ENCODE measurements at places on chromosomes 3 and 15.

DNA sequence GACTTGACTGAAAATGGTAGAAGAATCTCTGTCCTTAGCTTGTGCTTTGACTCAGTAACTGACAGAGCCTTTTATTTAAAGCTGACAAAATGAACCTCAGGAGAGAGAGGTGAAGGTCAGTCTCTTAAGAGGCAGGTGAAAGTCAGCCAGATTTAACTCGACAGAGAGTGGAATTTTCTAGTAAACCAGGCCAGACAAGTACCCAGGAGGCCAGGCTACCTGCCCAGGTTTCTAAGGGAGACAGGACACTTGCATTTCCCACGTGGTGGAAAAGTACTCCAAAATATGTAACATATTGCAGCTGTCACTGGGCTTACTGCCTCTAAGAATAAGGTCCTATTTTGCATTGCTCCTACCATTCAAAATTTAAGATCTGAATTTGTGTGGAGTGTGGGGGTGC lies 167.9 kb downstream of the FMN1 start:
- DNase-seq, result no peak

DNA sequence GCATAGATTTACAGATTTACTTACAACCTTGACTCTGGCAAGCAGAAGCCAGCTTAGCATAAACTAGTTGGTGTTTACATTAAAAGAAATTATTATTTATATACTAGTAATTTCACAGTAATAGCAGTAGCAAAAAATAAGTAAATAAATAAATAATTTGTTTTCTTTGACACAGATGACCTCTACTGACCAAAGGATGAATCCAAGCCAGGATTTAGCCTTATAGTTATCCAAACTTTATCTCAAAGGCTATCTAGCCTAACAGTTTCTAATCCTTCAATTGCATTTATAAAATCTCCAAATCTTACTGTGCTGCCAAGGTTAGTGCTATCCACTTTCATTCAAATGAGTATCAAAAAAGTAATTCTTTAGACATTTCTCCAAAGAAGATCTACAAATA lies 64.3 kb downstream of the FRMD5 start:
- DNase-seq, result no peak

DNA sequence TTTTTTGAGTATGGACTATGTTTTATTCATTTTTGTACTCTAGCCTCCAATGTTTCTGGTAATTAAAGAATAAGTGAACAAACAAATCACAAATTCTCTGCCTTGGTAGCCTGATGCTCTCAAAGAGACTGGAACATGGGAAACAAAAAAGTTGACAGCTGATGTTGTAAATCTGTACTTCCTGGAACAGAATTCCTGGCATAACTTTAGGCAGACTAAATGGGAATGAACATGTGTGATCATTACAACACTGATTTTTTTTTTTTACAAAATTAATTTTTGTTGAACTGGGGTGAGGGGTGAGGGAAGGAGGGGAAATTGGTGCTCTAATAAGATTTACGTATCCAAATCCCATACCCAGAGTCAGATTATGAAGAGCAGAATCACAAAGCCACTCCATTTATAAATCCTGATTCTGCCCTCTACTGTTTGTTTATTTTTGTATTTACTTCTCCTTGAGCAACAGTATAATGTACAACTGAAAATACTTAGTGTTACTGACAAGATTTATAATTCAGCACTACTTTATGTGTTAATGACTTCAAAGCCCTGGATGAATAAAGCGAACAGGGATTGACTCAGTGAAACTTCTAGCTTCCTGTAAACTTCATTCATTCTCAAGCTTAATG lies 165.0 kb downstream of the FRMD5 start:
- no peak for DNase-seq

GRCh38 chr3:8266730-8267131 lies 234.9 kb upstream of the LMCD1 start:
- DNase-seq, result no peak

DNA sequence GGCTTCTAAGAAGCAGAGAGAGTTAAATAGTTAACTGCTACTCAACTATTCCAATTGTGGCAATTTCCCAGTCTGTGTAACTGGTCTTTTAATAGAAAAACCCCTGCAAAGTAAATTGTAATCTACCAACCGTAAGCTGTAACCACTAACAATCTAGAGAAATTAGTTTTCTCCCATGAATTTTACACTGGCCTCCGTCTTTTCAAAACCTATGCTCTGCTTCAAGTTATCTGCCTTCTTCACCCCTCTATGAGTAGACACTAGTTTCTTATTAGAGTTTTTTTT lies 42.6 kb downstream of the LRRFIP2 start:
- DNase-seq, result no peak

DNA sequence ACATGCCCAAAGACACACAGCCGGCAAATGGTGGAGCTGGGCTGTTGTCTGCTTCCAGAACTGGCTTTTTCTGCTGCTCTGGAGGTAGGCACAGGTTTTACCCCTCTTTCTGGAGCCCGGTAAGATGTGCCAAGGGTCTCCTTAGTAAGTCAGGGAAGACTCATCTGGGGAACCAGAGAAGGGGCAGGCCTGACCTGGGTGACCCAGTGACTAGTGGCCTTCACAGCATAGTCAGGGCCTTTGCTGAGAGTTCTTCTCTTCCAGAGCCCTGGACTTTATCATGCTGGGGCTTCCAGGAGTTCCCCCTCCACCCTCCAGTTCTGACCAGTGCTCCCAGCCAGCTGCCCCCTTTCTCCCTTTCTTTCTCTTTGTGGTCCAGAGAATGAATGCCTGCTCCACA lies 3.2 kb downstream of the CD276 start:
- no peak for DNase-seq

DNA sequence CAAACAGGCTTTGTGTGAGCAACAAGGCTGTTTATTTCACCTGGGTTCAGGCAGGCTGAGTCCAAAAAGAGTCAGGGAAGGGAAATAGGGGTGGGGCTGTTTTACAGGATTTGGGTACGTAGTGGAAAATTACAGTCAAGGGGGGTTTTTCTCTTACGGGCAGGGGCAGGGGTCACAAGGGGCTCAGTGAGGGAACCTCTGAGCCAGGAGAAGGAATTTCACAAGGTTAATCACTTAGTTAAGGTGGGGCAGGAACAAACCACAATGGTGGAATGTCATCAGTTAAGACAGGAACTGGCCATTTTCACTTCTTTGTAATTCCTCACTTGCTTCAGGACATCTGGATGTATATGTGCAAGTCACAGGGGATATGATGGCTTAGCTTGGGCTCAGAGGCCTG lies 1592.8 kb upstream of the GBE1 start:
- DNase-seq, result no peak

GRCh38 chr15:62419192-62419591 lies 254.1 kb upstream of the C2CD4B start:
- DNase-seq, result no peak

GRCh38 chr15:40066589-40066988 lies 27.6 kb upstream of the SRP14 start:
- DNase-seq, result no peak

GRCh38 chr15:99137111-99137546 lies 32.2 kb downstream of the SYNM start:
- no peak for DNase-seq

- DNase-seq, result no peak
Measured at GRCh38 chr3:9820946-9821345, 10.9 kb downstream of the TTLL3 start.

- DNase-seq, result no peak
Measured at GRCh38 chr3:171377859-171378258, 82.3 kb downstream of the TNIK start.

DNA sequence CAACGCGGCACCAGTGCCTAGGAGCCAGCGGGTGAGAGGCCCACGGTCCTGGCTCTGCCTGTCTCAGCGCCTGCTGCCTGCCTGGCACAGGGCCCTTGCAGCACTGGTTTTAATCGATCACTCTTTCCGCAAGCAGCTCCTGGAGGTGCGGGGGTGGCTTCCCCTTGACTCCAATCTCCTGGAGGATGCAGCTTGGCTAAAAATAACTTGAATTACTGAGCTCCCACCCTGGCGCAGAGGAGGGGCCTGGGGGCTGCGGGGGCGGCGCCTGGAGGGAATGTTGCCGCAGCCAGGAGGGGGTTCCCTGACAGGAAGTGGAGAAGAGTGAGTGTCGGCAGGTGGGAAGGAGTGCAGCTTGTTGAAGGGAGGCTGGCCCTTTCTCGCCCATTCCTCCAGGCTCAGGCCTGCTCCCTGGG lies 9.9 kb upstream of the RPL29 start:
- DNase-seq, result peak; percentile 47

DNA sequence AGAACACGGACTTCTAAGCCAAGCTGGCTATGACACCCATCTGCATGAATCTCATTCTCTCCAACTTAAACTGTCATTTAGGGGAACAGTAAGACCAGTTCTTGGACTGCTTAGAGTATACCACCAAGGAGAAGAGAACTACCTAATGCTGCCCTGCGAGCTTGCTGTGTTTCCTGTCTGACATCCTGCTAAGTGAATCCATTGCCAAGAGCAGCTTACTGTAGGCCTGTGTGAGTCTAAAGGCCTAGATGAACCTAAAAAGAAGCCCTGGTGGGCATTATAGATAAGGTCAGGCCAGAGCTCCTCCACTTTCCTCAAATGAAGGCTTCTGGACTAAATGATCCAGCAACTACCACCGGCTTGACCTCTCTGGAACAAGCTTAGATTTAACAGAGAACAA lies 15.0 kb downstream of the LZTFL1 start:
- DNase-seq, result no peak

GRCh38 chr15:95857758-95858157 lies 472.7 kb upstream of the NR2F2 start:
- DNase-seq, result no peak

DNA sequence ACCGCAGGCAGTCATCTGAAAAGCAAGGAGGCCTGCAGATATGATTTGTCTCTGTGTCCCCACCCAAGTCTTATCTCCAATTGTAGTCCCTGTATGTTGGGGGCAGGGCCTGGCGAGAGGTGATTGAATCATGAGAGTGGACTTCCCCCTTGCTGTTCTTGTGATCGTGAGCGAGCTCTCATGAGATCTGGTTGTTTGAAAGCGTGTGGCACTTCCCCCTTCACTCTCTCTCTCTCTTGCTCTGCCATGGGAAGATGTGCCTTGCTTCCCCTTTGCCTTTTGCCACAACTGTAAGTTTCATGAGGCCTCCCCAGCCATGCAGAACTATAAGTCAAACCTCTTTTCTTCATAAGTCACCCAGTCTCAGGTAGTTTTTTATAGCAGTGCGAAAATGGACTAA lies 83.3 kb downstream of the TMCO5A start:
- no peak for DNase-seq

GRCh38 chr3:28835751-28836150 lies 445.1 kb upstream of the RBMS3 start:
- peak; percentile 27 for DNase-seq

- DNase-seq, result no peak
Measured at GRCh38 chr15:101149864-101150722, 101.8 kb downstream of the CHSY1 start.

DNA sequence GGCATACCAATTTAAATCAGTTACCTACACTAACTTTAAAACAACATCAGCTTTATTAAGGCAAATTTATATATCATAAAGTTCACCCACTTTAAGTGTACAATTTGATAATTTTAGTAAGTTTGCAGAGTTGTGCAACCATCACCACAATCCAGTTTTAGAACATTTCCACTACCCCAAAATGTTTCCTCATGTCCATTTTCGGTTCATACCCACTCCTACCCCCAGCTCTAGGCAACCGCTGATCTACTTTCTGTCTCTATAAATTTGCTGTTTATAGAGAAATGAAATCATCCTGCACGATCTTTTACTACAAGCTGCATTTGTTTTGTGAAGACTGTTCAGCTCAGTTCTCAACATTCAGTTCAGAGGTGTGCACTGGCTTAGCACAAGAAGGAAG lies 31.5 kb upstream of the FAM81A start:
- DNase-seq, result peak; percentile 47

GRCh38 chr3:73206030-73206429 lies 144.6 kb downstream of the EBLN2 start:
- no peak for DNase-seq

DNA sequence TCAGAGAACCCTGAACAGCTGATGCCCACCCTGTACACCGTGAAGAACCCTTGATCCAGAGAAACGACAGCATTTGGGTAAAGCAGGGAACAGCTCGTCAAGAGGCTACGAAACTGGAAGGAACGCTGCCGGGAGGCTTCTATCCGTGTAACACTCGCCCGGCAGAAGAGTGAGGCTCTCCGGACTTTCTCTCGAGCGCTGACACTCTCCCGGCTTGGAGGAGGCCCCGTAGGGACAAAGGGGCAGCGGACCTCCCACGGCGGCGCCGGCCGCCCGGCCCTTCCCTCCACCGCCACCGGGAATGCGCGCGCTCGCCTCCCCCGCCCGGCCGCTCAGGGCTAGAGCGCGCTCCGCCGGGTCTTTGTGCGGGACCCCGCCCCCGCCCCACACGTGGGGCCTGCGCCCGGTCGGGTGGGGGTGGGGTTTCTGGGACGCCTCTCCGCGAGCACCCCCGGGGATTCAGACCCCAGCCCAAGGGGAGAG lies 1.7 kb downstream of the HYAL2 start:
- peak; percentile 74 for DNase-seq

DNA sequence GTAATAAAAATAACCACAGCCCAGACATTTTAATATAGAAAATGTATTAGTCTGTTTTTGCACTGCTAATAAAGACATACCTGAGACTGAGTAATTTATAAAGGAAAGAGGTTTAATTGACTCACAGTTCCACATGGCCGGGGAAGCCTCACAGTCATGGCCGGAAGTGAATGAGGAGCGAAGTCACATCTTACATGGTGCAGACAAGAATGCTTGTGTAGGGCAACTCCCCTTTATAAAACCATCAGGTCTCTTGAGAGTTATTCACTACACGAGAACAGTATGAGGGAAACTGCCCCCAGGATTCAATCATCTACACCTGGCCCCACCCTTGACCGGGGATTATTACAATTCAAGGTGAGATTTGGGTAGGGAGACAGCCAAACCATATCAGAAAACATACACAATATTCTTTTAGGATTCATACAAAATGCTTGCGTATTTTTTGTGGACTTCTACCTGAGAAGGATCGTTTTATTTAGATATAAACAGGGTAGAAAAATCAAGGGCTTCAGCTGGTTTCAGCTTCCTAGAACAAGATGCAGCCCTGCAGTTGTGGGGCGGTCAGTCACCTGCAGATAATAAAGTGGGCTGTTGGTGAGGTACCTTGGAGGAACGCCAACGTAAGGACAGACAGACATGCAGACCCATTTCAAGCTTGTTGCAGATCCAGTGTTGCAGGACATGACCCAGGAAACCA lies 101.9 kb downstream of the TNIK start:
- DNase-seq, result no peak

GRCh38 chr15:36635681-36636080 lies 56.3 kb downstream of the CDIN1 start:
- no peak for DNase-seq

Measured in pons (tissue), 1 donor.